ENCODE measurements at places on chromosomes 4 and X.

GRCh38 chrX:35858906-35859305 lies 60.6 kb upstream of the CFAP47 start:
- DNase-seq: no peak

- DNase-seq: no peak
Observed at GRCh38 chr4:79923281-79923680, 149.7 kb downstream of the ANTXR2 start.

GRCh38 chr4:90078440-90078839 lies 48.8 kb upstream of the CCSER1 start:
- no peak for DNase-seq

DNA sequence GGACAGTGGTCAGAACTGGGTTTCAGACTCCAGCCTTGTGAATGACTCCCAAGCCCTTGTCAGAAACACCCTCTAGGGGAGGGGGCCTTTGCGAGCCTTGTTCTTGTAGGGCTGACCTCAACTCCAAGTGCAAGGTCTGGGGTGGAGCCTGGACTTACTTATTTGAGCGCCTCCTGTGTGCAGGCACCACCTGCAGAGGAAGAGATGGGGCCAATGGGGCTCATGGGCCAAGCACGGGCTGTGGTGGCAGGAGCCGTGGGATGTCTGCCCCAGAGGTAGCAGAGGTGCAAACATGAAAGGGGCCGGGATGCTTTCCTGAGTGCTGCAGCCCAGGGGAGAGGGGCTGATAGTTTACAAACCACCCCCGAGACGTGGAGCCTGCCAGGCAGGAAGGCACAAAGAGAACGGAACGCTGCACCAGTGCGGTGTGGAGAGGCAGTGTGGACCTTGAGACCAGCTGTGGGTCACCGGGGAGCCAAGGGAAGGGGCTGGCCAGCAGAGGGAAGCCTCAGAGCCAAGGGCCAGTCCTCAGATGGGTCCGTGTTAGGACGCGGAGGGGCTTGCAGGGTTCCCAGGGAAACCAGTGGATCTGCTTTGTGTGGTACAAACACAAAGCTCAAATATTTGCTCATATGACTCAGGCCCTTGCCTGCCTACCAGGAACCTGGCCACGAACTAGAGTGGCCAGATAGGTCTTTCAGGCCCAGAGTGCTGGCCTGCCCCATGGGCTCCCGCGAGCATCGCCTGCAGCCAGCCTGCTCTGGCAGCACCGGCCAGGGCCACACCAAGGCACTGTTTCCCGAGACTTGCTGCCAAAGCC lies 8.7 kb upstream of the TADA2B start:
- no peak for DNase-seq

DNA sequence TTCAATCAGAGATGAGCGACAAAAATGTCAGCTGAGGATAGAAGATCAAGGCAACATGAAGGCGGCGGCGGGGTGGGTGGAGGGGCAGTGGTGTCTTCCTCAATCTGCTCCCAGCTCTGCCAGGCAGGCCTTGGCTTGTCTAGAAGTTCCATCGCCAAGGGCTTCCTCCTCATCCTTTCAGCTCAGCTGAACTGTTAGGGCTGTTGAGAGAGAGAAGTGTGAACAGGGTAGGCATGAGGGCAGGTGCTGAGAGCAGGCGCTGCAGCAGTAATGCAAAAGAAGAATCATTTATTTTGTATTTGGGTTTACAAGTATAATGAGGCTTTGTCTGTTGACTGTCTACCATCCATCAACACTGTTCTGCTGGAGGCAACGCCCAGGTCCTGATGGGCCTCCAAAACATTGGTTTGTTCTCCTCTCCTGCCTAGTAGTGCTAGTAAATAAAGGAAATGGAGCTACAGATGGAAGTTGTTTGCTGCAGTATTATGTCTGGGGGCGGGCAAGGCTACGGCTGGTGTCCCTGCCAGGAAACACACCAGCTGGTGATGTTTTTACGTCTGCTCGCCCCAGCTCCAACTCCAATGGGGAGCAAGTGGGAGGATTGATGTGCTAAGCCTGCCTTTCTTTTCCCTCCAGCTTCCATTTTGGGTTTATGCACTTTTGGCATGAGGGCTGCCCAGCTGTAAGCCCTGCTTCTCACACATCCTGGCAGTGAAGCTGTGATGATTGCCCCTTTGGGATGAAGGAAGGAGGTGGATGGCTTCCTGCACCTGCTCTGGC lies 139.4 kb upstream of the BOD1L1 start:
- no peak for DNase-seq

- no peak for DNase-seq
Observed at GRCh38 chr4:1298461-1298860, 8.8 kb downstream of the MAEA start.

All from activated CD8-positive, alpha-beta memory T cell treated with anti-CD3 and anti-CD28 coated beads for 1 hour (primary cell).